ENCODE measurements at places on chromosomes 7 and 10. TPM values are rescaled to one million over a fixed set of nuclear protein-coding genes. Genes with fewer than 3 reads are reported as not detected.

Gene DNAJC12
- 9.5 TPM for total RNA-seq

Gene GNAI1
- 30.4 TPM for total RNA-seq

Gene DIP2C
- 0.34 TPM for total RNA-seq

Gene ITPRID1
- not detected for total RNA-seq

Gene NUTM2B
- total RNA-seq, result 0.88 TPM

Gene OR9A2
- not detected for total RNA-seq

Gene ANK3
- total RNA-seq, result 3.3 TPM

Gene CXCL12
- not detected for total RNA-seq

Gene FRG2B
- not detected for total RNA-seq

DNA sequence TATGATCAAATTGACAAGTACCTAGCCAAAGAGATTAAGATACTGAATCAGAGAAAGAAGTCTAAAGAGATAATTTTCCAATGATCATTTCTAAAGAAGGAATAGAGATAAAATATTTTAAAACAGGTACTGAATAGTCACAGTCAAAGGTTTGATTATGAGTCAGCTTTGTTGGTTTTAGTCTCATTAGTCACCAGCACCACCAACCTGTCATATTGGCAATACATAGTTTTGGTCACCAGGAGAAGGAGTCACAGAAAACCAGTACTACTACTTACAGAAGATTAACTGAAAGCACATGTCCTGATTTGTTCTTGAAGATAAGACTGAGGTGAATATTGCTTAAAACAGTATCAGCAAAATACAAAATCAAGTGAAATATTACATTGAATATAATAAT is 34.6 kb downstream of the ZEB1 start:
- peaks cover 25% of the 10 kb centered on the region for H3K4me1 ChIP-seq
- H3K27ac ChIP-seq, result peak overlapping the region; percentile 66
- DNase-seq, result peak; percentile 67
- no peaks in the 10 kb centered on the region for H3K36me3 ChIP-seq

- peaks cover 8% of the 10 kb centered on the region for H3K36me3 ChIP-seq
- no peak overlapping the region for H3K27ac ChIP-seq
- no peak for DNase-seq
- no peaks in the 10 kb centered on the region for H3K27me3 ChIP-seq
Observed at GRCh38 chr7:27176524-27176845, 2.4 kb upstream of the HOXA10 start.

GRCh38 chr7:71857338-71857737 is 554.8 kb downstream of the CALN1 start:
- no peak overlapping the region for H3K4me3 ChIP-seq
- no peak for DNase-seq
- no peaks in the 10 kb centered on the region for H3K36me3 ChIP-seq
- H3K27me3 ChIP-seq, result no peaks in the 10 kb centered on the region
- no peak overlapping the region for H3K27ac ChIP-seq
- peaks cover 6% of the 10 kb centered on the region for H3K4me1 ChIP-seq

DNA sequence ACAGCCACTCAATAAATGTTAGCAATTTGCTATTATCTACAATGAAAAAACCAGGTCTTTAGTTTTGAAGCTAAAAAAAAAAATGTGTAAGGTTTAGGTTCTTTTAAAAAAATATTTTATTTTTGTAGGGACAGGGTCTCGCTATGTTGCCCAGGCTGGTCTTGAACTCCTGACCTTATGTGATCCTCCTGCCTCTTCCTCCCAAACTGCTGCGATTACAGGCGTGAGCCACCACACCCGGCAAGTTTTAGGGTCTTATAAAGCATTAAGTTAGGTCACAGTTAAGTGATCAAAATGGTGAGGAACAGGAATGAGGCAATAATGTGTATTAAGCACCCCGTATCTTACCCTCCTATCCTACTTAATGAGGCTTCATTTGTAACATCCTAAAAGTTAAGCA is 774 bp downstream of the SEM1 start:
- peaks cover 8% of the 10 kb centered on the region for H3K36me3 ChIP-seq
- H3K27me3 ChIP-seq, result no peaks in the 10 kb centered on the region
- peak overlapping the region; percentile 99 for H3K27ac ChIP-seq
- H3K4me1 ChIP-seq, result peaks cover 10% of the 10 kb centered on the region
- H3K4me3 ChIP-seq, result peak overlapping the region; percentile 92

- peaks cover 53% of the 10 kb centered on the region for H3K36me3 ChIP-seq
- no peak overlapping the region for H3K4me3 ChIP-seq
- no peak for DNase-seq
- H3K27ac ChIP-seq, result no peak overlapping the region
Observed at GRCh38 chr7:66927348-66927948, 6.4 kb downstream of the TMEM248 start.

- no peak overlapping the region for H3K4me3 ChIP-seq
- H3K27me3 ChIP-seq, result peaks cover 45% of the 10 kb centered on the region
- H3K36me3 ChIP-seq, result no peaks in the 10 kb centered on the region
- DNase-seq, result peak; percentile 67
- H3K27ac ChIP-seq, result no peak overlapping the region
Observed at GRCh38 chr10:129030996-129031843, 435.8 kb upstream of the MGMT start.

DNA sequence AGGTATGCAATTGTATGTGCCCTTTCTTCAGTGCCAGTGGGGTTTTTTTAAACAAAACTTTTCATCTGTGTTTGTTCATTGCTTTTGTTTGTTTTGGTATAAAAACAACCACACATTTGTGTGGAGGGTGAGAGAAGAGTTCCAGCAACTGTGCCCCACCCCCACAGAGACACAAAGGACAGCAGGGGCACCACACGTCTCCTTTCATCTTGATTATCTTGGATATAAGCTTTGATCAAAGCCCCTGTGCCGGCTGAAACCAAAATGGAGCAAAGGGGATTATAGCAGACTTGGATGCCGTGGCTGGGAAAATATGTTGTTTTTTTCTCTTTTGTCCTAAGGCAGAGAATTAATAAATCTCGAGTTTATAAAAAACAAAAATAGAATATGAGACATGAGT is 111.8 kb upstream of the RSU1 start:
- H3K27ac ChIP-seq, result no peak overlapping the region
- H3K4me1 ChIP-seq, result no peaks in the 10 kb centered on the region
- H3K4me3 ChIP-seq, result no peak overlapping the region
- no peak for DNase-seq
- H3K27me3 ChIP-seq, result no peaks in the 10 kb centered on the region
- no peaks in the 10 kb centered on the region for H3K36me3 ChIP-seq

- no peak within 1 kb of the TSS for H3K27ac ChIP-seq
- H3K4me1 ChIP-seq, result no peaks in the 10 kb centered on the region
- H3K4me3 ChIP-seq, result peak within 1 kb of the TSS; percentile 65
- H3K36me3 ChIP-seq, result no peaks in the 10 kb centered on the region
- peaks cover 50% of the 10 kb centered on the region for H3K27me3 ChIP-seq
Observed at GRCh38 chr7:108455998-108456677, at the start of gene NRCAM. Gene NRCAM (minus strand): TSS chr7:108456436. CDS start chr7:108240064, 216,372 bp downstream.

GRCh38 chr7:24587853-24588252 is 14.6 kb downstream of the PALS2 start:
- no peaks in the 10 kb centered on the region for H3K27me3 ChIP-seq
- no peak overlapping the region for H3K27ac ChIP-seq
- H3K4me1 ChIP-seq, result peaks cover 9% of the 10 kb centered on the region
- H3K4me3 ChIP-seq, result no peak overlapping the region
- DNase-seq, result peak; percentile 15

GRCh38 chr7:36080843-36081242 is 72.2 kb upstream of the EEPD1 start:
- H3K36me3 ChIP-seq, result no peaks in the 10 kb centered on the region
- H3K4me1 ChIP-seq, result no peaks in the 10 kb centered on the region
- no peaks in the 10 kb centered on the region for H3K27me3 ChIP-seq
- H3K27ac ChIP-seq, result no peak overlapping the region
- no peak overlapping the region for H3K4me3 ChIP-seq

DNA sequence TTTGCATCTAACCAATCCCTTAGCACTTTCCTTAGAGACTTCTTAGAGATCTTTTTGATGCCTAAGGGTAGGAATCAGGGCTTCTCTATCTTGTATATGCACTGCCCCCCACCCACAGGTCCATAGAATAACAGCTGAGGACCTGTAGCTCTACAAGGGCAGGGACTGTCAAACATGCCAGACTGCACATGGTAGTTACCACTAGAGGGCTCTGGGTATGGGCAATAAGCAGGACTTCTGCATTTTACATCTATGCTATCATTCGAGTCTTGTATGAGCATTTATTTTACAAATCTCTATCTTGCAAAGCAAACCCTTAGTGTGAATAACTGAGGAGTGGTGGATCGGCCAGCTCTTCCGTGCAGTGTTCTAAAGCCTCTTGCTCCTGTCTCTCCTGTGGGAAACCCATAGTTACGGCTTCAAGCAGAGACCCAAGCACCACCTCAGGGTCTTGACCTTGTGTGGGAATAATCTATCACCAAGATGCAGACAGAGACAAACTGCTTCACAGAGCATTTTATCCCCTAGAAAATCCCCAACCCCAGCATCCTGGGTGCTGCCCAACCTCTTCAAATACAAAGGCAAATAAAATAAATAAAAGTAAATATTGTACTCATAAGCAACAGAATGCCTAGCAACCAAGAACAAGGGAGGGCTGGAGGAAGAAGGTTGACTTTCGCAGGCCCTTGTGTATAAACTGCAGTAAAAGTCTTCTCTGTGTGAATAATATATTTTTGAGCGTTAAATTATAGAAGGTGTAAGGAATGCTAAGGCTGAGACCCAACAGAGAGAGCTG is 219.3 kb downstream of the WDR11 start:
- no peaks in the 10 kb centered on the region for H3K36me3 ChIP-seq
- peak; percentile 41 for DNase-seq
- peak overlapping the region; percentile 64 for H3K27ac ChIP-seq
- peaks cover 22% of the 10 kb centered on the region for H3K4me1 ChIP-seq
- no peak overlapping the region for H3K4me3 ChIP-seq
- H3K27me3 ChIP-seq, result no peaks in the 10 kb centered on the region

- H3K36me3 ChIP-seq, result no peaks in the 10 kb centered on the region
- no peak overlapping the region for H3K27ac ChIP-seq
- no peak overlapping the region for H3K4me3 ChIP-seq
- H3K27me3 ChIP-seq, result no peaks in the 10 kb centered on the region
- no peak for DNase-seq
Observed at GRCh38 chr10:5325076-5325475, 39.7 kb upstream of the UCN3 start.

DNA sequence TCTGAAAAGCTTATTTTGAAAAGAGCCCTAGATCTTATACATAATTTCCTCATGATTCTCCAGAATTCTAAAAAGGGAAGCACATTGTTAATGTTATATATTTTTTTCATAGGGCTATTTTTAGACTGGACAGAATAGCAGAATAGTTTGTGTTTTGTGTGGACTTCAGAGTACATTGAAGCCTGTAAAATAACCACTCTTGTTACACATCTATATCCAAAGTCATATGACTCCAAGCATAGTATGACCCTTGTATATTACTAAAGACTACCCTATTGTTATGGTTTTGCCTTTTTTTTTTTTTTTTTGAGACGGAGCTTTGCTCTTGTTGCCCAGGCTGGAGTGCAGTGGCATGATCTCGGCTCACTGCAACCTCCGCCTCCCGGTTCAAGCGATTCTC is 26.1 kb upstream of the FIS1 start:
- H3K27me3 ChIP-seq, result peaks cover 11% of the 10 kb centered on the region
- H3K4me1 ChIP-seq, result no peaks in the 10 kb centered on the region

DNA sequence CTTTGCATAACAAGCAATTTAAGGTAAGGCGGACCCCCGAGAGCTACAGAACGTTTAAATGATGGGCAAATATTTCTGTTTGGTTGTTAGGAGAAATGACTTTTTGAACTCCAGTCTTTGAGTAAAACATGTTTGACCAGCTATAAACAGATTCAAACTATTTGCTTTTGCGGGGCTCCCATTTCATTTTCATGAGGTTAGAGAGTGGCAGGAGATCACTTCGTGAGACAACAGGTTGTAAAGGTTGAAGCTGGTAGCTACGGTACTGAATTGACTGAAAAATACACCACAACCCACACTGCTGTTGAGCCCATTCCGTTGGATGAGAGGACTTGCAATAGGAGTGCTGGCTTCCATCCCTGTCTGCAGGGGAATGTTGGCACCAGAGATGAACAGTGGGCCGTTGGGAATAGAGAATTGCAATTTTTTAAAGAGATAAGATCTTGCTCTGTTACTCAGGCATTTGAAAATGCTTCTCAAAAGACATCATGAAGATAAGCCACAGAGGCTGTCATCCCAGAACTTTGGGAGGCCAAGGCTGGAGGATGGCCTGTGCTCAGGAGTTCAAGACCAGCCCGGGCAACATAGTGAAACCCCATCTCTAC is 65.7 kb upstream of the CARD11 start:
- no peak for DNase-seq
- no peaks in the 10 kb centered on the region for H3K27me3 ChIP-seq
- no peak overlapping the region for H3K4me3 ChIP-seq
- H3K36me3 ChIP-seq, result no peaks in the 10 kb centered on the region
- H3K4me1 ChIP-seq, result no peaks in the 10 kb centered on the region

DNA sequence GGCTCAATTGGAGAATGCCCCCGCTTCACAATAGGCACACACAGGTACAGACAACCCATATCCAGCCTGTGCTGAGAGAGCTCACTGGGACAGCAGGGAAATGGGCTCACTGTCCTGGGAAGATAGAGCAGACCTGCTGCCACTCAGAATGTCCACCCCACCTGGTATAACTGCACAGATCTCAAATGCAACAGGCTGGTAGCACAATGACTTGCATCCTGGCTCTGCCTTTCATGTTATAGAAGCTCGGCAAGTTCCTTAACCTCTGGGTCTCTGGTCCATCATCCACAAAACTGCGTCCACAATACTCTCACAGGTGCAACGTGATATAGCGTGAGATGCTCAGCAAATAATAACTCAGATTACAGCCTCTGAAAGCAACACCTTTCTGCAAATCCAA is 295.4 kb downstream of the GRID1 start:
- no peak overlapping the region for H3K4me3 ChIP-seq
- no peaks in the 10 kb centered on the region for H3K36me3 ChIP-seq
- H3K27ac ChIP-seq, result no peak overlapping the region
- H3K4me1 ChIP-seq, result no peaks in the 10 kb centered on the region
- no peak for DNase-seq

GRCh38 chr7:143256932-143257331 is 6.3 kb upstream of the GSTK1 start:
- no peaks in the 10 kb centered on the region for H3K27me3 ChIP-seq
- no peaks in the 10 kb centered on the region for H3K36me3 ChIP-seq
- H3K27ac ChIP-seq, result no peak overlapping the region
- no peak for DNase-seq

GRCh38 chr7:149422914-149423301 is 38.0 kb downstream of the ZNF777 start:
- H3K36me3 ChIP-seq, result no peaks in the 10 kb centered on the region
- no peak overlapping the region for H3K4me3 ChIP-seq
- H3K27ac ChIP-seq, result no peak overlapping the region
- H3K27me3 ChIP-seq, result no peaks in the 10 kb centered on the region

DNA sequence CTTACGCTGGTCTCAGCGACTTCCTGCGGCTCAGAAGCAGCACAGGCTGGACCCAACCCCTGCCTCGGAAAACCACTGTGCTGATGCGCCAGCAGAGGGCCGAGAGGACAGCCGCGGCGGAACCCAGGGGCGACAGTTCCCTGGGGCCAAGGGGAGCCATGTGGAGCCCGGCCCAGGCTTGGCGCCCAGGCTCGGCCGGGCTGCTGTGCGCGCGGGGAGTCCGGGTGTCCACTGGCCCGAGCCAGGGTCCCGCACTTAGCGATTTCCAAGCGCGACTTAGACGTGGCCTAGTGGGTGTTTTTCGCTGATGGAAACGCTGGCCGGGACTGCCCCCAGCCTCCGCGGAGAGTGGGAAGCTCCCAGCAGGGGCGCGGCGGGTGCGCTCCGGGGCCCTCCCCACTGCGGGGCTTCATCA is 18.6 kb upstream of the ZNF32 start:
- no peak overlapping the region for H3K4me3 ChIP-seq
- no peak for DNase-seq
- peaks cover 17% of the 10 kb centered on the region for H3K27me3 ChIP-seq
- H3K4me1 ChIP-seq, result peaks cover 6% of the 10 kb centered on the region
- no peak overlapping the region for H3K27ac ChIP-seq

GRCh38 chr10:110208614-110209453 is 1.4 kb downstream of the MXI1 start:
- H3K4me1 ChIP-seq, result peaks cover 22% of the 10 kb centered on the region
- peak; percentile 54 for DNase-seq
- H3K4me3 ChIP-seq, result peak overlapping the region; percentile 84
- H3K27ac ChIP-seq, result peak overlapping the region; percentile 82
- H3K27me3 ChIP-seq, result no peaks in the 10 kb centered on the region
- H3K36me3 ChIP-seq, result peaks cover 10% of the 10 kb centered on the region

Measured in MCF 10A (cell line).